ENCODE measurements at places on chromosomes 16 and 17.

GRCh38 chr16:19884611-19885450 is at the start of gene GPRC5B:
TSS of gene GPRC5B (minus strand) at chr16:19884848. CDS start at chr16:19872845, 12,003 bp downstream.
- DNase-seq, result no peak

- no peak for DNase-seq
These were observed 43.9 kb upstream of the TNRC6C start for GRCh38 chr17:77914385-77915254.

DNA sequence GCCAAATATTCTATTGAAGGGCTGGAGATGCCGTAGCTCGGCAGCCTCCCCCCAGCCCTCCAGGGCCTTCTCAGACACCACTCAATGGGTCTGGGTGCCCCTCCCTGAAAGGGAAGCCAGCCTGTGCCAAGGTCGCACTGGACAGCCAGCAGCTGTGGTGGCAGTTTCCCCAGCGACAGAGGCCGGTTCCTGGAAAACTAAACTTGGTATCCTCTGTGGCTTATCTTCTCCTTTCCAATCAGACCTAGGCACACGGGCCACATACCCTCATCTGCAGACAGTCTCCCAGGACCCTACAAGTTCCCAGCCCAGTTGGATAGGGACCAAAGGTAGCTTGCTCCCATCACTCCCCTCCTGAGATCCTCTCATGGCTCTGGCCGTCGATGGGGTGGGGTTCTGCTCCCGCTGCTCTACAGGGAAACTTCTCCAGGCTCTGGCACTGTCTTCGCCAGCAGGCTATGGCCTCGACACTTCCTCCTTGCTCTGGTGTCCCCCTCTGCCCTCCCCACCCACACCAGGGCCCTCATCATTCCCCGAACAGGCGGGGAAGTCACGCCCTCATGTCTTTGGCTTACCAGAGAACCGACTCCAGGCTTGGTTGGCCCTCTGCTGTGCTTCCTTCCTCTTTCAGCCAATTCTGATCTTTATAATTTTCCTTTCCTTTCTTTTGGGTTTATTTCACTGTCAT is 18.3 kb upstream of the IL21R start:
- DNase-seq, result no peak

DNA sequence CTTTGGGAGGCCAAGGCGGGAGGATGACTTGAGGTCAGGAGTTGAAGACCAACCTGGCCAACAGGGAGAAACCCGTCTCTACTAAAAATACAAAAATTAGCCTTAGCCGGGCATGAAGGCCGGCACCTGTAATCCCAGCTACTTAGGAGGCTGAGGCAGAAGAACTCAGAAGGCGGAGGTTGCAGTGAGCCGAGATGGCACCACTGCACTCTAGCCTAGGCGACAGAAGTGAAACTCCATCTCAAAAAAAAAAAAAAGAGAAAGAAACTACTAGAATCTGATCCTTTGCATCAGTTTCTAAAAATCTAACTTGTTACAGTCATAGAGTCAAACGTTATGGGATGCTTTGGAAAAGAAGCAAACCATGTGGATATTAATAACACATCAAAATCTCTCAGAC is 1.6 kb upstream of the PECAM1 start:
- no peak for DNase-seq

DNA sequence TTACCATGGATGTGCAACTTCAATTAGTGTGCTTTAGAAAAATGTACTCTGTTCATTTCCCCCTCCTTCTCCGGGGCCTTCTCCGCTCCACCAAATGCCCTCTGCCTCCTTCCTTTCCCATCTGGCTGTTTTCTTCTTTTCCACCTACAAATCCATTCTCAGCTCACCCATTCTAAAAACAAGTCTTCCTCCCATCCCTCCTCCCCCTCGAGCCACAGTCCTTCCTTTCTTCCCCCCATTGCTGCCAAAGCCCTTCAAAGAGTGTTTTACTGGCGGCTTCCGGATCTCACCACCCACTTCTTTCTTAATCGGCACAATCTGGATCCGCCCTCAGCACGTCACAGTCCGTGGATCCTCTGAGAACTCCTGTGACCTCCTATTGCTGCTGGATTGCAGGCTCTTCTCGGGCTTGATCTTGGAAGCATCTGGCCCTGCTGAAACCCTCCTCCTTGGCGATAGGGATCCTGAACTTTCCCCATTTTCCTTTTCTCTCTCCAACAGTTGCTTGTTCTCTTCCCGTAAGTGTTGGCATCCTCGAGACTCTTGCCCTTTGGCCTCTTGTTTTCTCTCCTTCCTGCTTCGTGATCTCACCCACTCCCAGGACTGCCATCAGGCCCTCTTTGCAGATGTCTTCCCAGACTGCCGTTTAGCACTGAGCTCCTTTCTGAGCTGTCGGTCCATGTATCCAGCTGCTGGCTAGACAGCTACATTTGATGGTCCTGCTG is 36.0 kb upstream of the FBXO47 start:
- no peak for DNase-seq

DNA sequence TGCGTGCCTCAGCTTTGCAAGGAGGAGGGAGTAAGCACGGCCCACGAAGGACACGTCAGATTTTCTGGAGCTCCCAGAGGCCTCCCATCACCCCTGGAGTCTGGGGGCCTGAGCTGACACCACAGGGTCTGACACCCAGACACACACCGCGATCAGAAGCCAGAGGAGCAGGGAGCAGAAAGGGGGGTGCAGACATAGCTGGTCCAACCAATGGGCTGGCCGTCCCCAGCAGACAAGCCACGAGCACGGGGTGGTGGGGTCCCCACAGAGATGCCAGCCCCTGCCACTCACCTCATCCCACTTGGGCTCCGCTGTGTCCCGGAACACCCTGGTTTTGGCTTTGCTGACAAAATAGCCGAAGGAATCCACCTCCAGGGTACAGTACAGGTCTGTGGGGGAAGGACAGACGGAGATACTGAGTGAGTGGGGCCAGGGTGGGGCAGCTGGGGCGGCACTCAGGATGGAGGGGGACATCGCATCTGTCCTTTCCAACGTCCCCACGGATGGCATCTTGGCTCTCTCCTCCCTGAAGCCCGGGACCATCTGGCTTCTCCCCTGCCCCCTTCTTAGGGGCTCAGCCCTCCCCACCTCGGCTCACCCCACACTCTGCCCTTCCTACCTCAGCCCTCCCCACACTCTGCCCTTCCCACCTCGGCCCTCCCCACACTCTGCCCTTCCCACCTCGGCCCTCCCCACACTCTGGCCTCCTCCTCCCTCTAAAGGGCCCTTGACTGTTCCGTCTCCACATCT is 53.5 kb downstream of the TIMM22 start:
- DNase-seq, result no peak

- DNase-seq, result no peak
These were observed 4.4 kb downstream of the KDM6B start for GRCh38 chr17:7838090-7839075.

GRCh38 chr16:87708881-87709638 is 56.7 kb downstream of the KLHDC4 start:
- no peak for DNase-seq

DNA sequence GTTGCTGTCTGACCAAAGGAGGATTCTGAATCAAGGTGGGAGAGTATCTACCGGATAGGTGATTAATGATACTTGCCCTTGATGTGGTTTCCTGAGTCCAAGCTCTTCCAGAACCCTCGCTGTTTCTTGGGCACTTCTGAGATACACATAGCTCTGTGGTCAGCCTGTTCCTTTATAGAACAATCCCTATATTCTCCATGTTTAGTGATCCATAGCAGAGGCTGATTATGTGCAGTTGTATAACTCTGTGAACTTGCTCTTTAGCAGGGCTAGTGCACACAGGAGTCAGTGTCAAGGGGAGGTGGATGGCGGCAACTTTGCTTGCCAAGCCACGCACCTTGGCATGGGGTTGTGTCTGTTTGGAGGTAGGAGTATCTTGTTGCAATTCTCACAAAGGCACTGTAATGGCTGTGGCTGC is 36.1 kb downstream of the ARL4D start:
- no peak for DNase-seq
